ENCODE measurements at places on chromosomes 12 and 14.
A peak's percentile ranks its signal among the peaks of the same experiment; 100 is the strongest.

GRCh38 chr14:22601996-22602395, 3.9 kb downstream of the ABHD4 start:
- DNase-seq, result no peak

GRCh38 chr14:88901991-88902390, 77.5 kb downstream of the TTC8 start:
- DNase-seq, result no peak

- DNase-seq, result no peak
Measured at GRCh38 chr12:22797701-22798100, 172.7 kb downstream of the ETNK1 start.

GRCh38 chr14:94398182-94398479, 9.7 kb upstream of the SERPINA1 start:
- no peak for DNase-seq

DNA sequence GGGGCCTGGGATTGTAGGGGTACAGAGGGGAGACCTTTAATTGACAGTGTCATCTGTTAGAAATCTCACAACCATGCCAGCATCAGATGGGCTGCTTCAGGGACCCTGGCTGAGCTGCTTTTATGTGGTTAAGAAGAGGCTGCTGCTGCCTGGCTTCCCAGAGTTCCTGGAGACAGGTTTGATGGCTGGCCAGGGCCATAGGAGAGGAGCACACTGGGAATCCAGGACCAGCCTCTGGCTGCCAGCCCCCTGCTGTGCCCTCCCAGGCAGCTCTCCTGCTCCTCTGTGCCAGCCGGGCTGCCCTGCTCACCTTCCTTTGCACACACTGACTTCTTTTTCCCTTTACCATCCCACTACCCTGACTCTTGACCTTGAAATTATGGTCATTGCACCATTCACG, 507 bp upstream of the KRT73 start:
- no peak for DNase-seq

DNA sequence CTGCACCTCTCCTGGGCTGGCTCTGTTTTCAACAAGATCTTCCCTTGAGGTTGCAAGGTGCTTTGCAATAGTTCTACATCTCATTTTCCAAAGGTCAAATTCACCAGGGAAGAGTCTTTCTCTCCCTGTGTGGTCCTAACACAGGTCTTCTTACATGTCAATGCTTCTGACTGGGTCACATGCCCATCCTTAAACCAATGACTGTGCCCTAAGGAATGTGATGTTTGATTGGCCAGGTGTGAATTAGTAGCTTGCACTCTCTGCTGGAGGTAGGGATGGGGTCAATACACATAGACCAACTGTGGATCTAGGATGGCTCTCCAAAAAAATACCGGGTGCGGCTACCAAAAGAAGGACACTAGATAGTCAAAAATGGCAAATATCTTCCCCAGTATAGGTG, 19.9 kb upstream of the KCNK10 start:
- DNase-seq, result no peak

GRCh38 chr14:29911810-29912209, 15.8 kb downstream of the PRKD1 start:
- no peak for DNase-seq

GRCh38 chr12:19800884-19801283, 361.6 kb downstream of the AEBP2 start:
- DNase-seq, result no peak

GRCh38 chr14:71703477-71703876, 228.8 kb upstream of the RGS6 start:
- DNase-seq, result no peak

DNA sequence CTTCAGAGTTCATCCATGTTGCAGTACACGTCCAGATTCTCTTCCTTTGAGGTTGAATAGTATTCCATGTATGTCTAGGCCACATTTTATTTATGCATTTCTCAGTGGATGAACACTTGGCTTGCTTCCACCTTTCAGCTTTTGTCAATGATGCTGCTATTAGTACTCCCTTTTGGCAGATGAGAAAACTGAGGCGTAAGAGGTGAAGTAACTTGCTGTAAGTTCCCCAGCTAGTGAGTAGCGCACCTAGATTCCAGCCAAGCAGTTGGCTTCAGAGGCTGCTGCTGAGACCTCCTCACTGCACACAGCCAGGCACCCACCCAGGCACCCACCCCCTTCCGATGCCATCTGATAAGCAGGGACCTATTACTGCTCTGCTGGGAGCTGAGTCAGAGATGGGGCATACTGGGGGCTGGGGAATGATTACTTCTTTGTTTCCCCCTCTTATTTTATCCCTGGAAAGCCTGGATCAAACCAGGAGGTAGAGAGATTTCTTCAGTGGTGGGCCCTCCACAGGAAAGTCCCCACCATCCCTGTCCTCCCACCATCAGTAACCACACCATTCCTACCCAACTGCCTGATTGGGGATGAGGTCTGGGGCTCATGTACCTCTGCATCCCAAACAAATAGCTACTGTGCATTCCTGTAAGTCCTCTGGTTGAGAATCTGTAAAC, 234.6 kb downstream of the PCNX1 start:
- no peak for DNase-seq

- DNase-seq, result no peak
Measured at GRCh38 chr14:73953731-73954130, 3.6 kb downstream of the COQ6 start.

DNA sequence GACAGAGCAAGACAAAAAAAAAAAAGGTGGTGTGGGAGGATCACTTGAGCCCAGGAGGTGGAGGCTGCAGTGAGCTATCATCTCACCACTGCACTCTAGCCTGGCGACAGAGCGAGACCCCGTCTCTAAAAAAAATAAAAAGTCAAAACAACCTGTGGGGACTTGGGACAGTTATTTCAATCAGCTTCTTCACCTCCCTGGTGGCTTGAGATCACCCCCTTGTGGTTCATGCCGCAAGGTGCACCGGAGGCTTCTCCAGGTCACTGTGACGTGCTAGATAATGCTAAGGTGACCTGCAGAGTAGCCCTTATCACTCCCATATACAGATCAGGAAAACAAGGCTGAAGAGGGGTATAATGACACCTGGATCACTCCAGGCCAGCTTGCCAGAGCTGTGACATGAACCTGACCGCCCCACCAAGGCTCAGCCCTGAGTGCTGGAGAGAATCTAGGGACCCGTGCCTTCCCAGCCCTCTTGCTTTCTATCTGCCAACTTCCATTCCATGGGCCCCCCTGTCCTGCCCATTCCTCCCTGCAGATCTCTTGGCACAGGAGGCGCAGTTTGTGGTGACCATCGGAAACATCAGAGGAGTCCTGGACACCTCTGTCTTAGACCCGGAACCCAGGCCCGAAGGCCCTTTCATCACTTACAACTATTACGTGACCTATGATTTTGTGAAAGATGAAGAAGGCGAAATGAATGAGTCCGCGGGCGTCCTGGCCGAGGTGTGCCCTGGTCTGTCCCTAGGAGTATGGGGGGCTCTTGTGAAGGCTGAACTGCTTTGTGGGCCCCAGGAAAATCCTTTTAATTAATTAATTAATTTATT, 8.1 kb downstream of the LRRC43 start:
- DNase-seq, result peak; percentile 78

- no peak for DNase-seq
Measured at GRCh38 chr12:121196902-121197301, 13.0 kb upstream of the P2RX4 start.

GRCh38 chr14:54256156-54256555, 140.7 kb upstream of the CDKN3 start:
- no peak for DNase-seq

DNA sequence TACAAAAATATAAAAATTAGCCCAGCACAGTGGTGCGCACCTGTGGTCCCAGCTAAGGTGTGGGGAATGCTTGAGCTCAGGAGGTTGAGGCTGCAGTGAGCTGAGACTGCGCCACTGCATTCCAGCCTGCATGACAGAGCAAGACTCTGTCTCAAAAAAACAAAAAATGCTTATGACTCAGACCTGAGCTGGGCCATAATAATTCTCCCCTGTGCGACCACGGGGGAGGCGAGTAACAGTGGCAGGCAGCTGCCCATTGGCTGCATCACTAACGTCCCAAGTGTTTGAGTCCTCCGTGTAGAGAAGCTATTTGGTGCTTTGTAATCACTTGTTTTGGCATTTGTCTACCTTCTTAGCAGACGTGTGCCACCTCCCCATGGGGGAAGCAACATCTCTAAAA, 24.9 kb downstream of the PSMC1 start:
- DNase-seq, result no peak

GRCh38 chr14:77124345-77125280, 17.0 kb downstream of the ZDHHC22 start:
- DNase-seq, result peak; percentile 81

- DNase-seq, result no peak
Measured at GRCh38 chr12:124786061-124786964, 77.4 kb downstream of the SCARB1 start.

DNA sequence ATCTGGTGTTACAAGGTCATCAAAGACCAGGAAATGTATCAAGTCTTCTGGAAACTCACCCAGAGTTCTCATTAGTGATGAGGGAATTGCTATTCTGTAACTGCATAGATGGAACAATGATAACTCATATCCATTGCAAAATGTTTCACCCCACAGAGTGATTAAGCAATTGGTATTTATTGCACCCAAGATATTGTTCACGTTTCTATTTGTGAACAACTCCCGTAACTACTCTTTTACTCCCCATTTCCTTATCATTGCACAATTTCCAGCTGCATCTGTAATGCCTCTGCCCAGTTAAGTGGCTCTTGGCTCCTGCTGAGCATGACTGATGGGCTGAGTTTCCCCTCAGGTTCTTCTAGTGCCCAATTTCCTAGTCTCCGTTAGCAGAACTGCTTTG, 108.7 kb upstream of the PRICKLE1 start:
- no peak for DNase-seq

- DNase-seq, result no peak
Measured at GRCh38 chr12:95099270-95099790, 25.9 kb upstream of the NR2C1 start.

- no peak for DNase-seq
Measured at GRCh38 chr14:23284654-23285529, 1.0 kb downstream of the HOMEZ start.

DNA sequence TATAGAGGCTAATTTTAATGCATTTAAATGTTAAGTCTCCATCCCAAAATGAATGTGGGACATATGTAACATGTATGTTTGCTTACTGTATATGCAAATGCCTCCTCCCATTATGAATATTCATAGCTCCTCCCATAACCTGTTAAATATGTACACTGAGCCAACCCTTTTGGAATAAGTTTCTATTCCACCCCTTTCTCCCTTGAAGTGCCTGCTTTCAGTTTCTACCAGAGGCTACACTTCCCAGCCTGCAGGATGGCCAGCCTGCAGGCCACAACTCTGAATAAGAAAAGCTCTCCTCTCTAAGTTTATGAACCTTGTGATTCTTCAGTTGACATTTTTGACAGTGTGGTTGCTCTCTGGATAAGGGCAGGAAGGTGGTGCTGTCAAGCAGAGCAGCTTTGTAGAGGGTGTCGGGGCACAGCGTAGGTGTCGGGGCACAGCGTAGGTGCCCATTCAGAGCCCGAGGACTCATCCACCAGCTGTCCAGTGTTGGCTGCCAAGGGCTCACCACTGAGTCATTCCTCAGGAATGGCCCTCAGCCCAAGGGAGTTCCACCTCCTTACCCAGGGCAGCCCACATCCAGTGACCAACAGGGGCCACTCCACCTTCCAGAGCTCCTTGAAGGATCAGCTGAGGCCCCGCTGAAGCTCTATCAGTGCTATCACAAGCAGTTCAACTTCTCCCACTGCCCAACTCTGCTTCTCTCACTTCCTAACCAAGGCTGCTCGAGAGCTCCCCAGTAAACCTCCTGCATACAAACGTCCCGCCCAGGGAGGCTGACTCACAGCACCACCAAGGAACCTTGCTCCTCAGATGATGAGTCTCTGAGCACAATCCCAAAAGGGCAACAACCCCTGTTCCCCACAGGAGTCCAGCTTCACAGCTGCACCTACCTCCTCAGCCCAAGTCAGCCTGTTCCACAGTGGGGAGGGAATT, 31.4 kb downstream of the VWF start:
- DNase-seq, result no peak

- DNase-seq, result no peak
Measured at GRCh38 chr12:99111600-99111999, 466.5 kb downstream of the APAF1 start.

DNA sequence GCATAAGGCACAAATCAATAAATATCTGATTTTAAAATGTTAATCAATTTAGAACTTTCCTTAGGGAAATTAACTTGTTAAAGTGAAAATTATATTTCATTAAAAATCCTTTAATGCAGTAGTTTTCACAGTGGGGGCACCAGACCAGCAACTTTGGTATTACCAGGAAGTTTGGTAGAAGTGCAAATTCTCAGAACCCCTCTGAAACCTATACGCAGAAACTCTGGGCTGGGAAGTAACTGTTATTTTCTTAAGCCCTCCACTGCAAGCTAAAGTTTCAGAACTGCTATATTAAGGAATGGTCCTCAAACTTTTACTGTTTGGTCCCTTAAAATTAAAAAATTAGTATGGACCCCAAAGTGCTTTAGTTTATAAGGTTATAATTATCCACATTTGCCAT, 35.7 kb downstream of the GNPTAB start:
- DNase-seq, result no peak

GRCh38 chr12:63941879-63942278, 97.4 kb downstream of the SRGAP1 start:
- DNase-seq, result no peak

GRCh38 chr12:62834971-62835547, 99.9 kb downstream of the PPM1H start:
- DNase-seq, result no peak

DNA sequence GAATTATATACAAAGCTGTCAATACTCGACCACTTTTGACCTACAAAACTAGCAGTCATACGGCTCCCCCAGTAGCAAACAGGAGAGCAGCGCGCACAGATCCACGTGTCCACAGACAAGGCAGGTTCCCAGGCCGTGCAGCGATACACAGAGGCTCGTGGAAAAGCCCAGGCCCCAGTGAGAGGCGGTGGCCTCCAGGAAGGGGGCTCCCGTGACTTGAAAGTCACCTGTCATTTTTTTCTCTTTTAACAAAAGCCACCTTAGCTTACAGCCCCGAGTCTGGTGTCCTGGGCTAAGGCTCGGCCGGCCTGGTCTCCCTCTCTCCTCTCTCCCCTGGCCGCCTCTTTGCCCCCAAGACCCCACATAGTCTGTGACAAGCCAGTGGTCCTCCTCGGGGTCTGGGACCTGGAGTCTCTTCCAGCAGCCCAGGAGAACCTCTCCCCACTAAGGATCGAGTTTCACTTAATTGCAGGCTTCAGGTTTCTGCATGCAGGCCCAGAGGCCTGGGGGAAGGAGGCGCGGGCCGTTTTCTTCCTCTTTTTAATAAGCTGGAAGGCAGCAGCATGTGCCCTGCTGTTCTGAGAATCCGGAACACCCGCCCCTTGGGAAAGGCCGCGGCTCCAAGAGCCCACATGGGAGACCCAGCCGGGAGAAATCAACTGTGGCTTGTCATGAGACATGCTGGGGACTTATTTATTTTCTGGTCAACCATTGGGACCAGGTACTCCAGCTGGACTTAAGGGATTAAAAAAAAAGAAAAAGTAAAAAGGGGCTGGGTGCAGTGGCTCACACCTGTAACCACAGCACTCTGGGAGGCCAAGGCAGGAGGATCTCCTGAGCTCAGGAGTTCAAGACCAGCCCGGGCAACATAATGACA, 15.9 kb downstream of the NCOR2 start:
- no peak for DNase-seq
